Substantia nigra (tissue), 51 donors: ENCODE measurements at places on chromosomes 2 and 18.

- no peak for DNase-seq
Observed at GRCh38 chr2:55439101-55439397, 19.4 kb upstream of the CCDC88A start.

DNA sequence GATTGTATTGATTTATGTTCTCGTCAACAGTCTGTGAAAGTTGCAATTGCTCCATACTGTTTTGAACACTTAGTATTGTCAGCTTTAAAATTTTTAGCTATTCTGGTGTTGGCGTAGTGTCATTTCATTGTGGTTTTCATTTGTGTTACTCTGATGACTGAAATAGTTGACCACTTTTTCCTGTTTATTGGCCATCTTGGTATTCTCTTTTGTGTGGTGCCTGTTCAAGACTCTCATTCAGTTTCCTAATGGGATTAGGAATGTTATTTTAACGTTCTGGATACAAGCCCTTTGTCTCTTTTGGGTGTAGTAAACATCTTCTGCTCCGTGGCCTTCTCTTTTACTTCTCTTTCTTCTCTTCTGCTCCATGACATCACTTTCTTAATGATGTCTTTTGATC lies 82.7 kb upstream of the SMAD2 start:
- DNase-seq = no peak

- DNase-seq = no peak
Observed at GRCh38 chr18:27213123-27213717, 28.1 kb upstream of the CHST9 start.

GRCh38 chr18:63368611-63369010 lies 1.6 kb upstream of the KDSR start:
- no peak for DNase-seq

DNA sequence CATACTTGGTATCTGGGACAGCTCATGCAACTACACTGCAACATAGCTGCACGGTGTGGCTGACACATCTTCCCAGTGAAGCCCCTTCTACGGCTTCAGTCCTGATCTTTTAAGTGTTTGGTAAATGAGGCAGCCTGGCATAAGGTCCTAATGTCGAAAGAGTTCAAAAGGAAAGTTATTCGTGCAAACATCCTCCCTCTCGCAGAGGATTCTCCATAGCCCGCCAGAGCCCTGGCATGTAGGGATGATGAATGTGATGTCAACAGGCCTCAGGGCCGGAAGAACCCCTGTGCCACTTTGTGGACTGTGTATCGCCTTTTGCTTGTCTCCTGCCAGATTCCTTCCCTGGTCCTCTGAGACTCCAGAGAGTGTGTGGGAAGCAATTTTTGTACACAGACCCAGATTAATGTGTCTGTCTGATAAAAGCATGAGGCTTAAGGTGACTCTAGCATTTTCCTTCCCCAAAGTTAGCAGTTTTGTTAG lies 88.5 kb downstream of the SOCS6 start:
- DNase-seq = no peak

GRCh38 chr2:113776949-113777348 lies 20.5 kb upstream of the SLC35F5 start:
- no peak for DNase-seq

- DNase-seq = no peak
Observed at GRCh38 chr2:9249020-9249800, 42.6 kb downstream of the ASAP2 start.

- no peak for DNase-seq
Observed at GRCh38 chr2:54382601-54383000, 73.5 kb upstream of the SPTBN1 start.

DNA sequence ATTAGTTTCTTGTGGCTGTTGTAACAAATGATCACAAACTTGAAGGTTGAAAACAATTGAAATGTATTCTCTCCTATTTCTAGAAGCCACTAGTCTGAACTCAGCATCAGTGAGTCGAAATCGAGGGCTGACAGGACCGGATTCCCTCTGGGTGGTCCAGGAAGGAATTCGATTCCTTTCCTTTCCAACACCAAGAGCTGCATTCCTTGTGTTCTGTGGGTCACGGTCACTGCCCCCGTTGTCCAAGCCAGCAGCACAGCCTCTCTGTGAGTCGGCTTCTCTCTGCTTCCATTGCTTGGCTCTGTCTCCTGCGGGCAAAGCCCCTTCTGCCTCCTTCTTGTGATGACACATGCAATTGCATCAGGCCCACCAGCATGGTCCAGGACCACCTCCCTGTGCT lies 67.3 kb downstream of the SMIM21 start:
- DNase-seq = no peak

GRCh38 chr18:48852292-48852691 lies 98.5 kb downstream of the SMAD7 start:
- DNase-seq = no peak

GRCh38 chr2:178295115-178295514 lies 100.8 kb downstream of the OSBPL6 start:
- DNase-seq = no peak

- DNase-seq = no peak
Observed at GRCh38 chr18:61360404-61361383, 27.5 kb downstream of the CDH20 start.

- DNase-seq = no peak
Observed at GRCh38 chr2:172447811-172448493, 20.6 kb downstream of the ITGA6 start.

DNA sequence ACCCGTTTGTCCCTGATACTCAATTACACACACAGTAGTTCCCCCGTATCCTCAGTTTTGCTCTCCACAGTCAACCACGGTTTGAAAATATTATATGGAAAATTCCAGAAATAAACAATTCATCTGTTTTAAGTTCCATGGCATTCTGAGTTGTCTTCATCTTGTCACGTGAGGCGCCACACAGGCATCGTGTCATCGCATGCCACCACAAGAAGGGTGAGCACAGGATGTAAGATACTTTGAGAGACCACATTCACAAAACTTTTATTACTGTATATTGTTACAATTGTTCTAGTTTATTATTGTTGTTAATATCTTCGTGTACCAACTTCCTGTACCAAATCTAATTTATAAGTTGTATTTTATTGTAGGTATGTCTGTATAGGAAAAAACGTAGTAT lies 17.7 kb downstream of the ADNP2 start:
- no peak for DNase-seq

- no peak for DNase-seq
Observed at GRCh38 chr18:13141209-13141608, 77.4 kb upstream of the LDLRAD4 start.

GRCh38 chr2:162011706-162012564 lies 62.1 kb downstream of the DPP4 start:
- no peak for DNase-seq

DNA sequence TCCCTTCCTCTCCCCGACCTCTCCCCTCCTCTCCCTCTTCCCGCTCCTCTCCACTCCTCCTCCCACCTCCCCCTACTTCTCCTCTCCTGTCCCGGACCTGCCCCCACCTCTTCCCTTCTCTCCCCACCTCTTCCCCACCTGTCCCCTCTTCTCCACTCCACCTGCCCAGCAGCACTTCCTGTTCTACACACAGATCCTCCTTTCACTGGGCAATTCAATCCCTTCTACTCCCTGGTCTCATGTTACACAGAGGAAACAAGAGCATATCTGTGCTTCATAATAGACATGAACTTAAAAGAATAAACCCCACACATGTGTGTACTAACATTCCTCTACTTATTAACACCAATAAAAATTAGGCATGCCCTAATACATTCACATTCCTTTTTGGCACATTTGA lies 34.8 kb downstream of the TIMM21 start:
- DNase-seq = no peak

GRCh38 chr2:40240070-40240469 lies 211.8 kb downstream of the SLC8A1 start:
- DNase-seq = no peak

- no peak for DNase-seq
Observed at GRCh38 chr2:162688403-162688802, 150.2 kb downstream of the KCNH7 start.

- DNase-seq = no peak
Observed at GRCh38 chr18:32966141-32966540, 193.3 kb upstream of the KLHL14 start.

GRCh38 chr2:166485558-166486178 lies 8.4 kb downstream of the SCN7A start:
- no peak for DNase-seq

DNA sequence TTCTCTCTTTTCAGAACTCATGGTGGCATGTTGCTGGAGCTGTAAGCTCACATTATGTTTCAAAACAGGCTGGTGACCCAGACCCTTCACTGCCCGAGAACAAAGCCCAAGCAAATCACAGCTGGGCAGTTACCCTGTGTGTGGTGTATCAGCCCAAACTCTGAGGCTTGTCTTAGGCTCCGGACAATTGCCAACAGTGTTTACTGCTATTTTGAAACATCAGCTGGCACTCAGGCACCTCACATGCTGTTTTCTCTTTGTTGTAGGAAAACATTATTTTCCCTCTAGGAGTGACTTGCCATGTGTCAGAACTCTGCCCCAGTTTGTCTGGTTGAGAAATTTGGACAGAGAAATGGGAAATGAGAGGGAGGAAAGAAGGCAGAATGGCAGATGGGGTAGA lies 237.6 kb upstream of the APCDD1 start:
- no peak for DNase-seq

GRCh38 chr2:28475088-28475595 lies 20.7 kb upstream of the PLB1 start:
- DNase-seq = no peak

DNA sequence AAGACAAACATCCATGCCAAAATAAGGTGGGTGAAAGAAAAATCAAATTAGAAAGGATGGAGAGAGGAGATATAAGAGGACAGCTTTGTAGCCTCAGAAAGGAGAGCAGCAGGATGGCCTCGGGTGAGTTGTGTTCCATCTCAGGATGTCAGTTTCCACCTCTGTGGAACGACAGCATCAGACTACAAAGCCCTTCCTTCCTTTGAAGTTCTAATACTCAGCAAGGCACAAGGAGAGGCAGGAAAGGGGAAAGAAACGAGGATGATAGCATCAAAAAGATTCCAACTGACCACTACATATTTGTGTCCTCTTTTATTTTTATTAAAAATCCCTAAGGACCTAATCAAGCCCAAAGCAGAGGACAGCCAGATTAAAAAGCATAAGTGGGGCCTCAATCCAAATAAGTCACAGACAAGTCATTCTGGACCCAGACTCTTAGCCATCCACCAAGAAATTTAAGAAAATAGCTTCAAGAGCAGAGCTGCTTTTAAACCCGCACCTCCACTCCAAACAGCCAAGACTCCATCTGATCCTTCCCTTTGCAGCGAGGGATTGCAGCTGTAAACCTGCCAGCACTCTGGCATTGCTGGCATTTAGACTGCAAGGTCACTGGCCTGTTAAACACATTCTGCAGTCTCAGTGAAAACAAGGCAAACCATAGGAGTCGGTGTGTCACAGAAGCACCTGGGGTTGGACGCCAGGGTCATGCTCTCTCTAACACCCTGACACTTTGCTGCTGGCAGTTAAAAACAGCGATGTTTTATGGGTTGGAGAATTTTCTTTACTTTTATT lies 314.5 kb upstream of the CHAC2 start:
- DNase-seq = no peak

DNA sequence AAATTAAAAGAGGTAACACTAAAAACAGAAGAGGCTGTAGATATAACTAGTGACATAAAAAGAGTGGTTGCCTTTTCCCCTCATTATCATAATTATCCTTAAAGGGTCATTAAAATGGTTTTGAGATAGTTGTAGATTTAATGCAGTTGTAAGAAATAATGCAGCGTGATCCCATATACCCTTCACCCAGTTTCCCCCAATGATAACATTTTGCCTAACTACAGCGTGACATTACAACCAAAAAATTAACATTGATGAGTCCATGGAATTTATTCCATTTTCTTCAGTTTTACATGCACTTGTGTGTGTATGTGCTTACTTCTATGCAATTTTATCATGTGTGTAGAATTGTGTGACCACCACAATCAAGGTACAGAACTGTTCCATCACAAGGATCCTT lies 13.2 kb upstream of the RMND5A start:
- no peak for DNase-seq

DNA sequence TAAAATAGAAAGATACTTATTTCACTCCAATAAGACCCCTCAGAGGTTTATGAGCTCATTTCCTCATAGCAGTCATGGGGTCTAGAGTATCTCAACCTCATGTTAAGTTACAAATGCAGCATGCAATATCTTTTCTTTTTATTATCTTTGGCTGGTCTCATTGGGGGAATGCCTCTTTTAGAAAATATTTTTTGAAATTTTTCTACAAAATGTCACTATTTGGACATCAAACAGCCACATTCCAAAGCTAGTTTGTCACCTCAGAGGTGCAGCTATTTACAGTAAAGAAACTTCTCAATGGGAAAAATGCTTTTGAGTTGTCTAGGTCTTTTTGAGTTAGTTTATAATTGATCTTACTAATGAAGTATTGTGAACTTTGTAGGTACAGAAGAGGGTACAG lies 370.7 kb upstream of the LRATD1 start:
- DNase-seq = no peak
